ENCODE measurements at places on chromosomes 11 and 22.

GRCh38 chr11:9660886-9661285 lies 3.0 kb upstream of the SWAP70 start:
- no peak for DNase-seq

DNA sequence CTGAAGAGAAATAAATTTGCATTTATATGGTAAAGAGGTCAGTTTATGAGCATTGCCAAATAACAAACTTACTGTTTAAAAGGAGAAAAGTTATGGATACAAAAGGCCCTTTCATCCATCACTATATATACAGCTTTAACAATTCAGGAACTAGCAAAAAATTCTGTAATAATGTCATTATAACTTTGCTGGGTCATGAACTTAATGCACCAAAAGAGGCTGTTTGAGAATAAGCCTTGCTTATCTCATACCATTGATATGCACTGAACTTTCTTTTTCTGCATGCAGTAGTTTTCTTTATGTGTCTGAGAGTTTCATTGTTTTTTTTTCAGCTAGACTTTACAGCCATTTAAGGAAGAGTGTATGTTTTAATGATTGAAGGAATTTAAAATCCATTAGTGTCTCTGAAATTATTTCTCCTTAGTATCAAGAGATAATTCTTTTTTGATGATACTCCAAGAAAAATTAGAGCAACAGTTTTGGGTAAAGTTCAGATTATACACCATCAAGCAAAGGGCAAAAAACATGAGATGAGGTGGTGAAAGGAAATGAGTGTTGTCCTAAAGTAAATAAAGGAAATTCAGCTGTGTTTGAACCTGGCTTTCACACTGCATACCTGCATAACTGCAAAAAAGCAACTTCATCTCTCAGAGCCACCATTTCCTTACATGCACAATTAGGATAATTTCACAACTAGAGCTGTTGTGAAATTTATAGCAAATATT lies 188.2 kb upstream of the ANO3 start:
- DNase-seq, result no peak

DNA sequence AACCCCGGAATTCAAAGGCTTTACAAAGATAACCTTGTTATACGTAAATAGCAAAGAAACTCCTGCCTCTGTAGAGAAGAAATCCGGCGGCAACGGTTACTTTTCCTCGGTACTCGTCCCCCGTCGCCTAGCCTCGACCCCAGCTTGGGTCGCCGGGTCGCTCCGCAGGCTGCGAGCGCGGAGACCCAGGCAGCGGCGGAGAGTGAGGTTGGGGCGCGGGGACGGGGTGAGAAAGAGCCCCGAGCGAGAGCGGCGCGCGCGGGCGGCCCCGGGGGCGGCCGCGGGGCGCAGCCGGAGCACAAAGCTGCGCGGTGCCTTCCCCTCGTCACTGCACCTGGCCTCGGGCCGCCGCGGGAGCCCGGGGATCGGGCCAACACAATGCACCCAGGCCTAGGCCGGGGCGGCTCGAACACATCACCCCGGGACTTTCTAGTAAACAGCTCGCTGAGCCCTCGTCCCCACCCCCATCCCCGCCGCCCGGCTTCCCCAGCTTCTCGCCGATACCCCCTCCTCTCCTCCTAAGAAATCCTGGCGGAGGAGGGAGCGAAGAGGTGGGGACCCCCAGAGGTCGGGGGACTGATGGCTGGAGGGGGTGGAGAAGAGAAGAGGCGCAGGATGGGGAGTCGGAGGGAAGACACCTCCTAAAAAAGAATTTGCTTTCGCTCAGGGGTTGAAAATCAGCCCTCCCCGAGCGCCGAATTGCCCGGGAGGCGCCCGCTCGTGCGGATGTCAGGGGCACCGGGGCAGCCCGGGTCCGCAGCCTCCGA lies 845 bp downstream of the MPPED2 start:
- peak; percentile 27 for DNase-seq

DNA sequence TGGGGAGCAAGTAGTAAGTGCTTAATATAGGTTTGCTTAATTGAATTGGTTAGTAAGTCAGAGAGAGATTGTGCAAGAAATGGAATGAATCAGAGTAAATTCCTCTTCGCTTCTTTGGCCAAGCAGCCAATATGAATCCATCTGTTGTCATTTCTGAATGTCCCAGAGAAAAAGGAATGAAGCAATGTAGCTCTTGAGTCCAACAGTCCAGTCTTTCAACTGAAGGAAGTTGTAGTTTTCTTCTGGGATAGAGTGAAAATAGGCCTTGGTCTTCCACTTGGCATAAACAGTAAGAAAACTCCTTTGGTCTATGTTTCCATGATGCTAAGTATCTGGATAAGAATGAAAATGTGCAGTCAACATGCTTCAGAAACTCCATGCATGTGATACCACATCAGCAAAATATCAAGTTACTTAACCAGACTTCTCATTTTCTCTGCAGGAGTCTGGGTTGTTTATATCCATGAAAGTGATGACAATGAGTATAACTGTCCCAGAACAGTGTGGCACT lies 1.8 kb upstream of the FIBIN start:
- peak; percentile 80 for DNase-seq

GRCh38 chr22:48483764-48484528 lies 1343.7 kb downstream of the BRD1 start:
- no peak for DNase-seq

- no peak for DNase-seq
Measured at GRCh38 chr11:94224078-94224477, 80.3 kb upstream of the IZUMO1R start.

DNA sequence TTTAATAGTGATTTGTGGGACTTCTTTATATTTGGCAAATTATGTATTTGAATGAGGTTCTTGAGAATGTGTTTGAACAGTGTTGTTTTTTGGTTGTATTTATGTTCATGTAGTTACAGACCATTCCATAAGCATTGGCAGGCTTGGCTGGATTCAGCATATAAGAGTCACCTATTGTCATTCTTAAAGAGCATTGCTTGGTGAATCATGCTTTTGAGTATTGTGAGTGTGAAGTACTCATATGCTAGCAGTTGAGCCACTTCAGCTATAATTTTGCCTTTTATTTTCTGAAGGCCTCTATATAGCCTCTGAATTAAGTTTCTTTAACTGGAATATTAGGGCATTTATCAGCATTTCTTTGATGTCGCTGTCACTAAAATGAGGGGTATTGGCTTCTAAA lies 110.0 kb upstream of the GAL start:
- DNase-seq, result no peak

- peak; percentile 11 for DNase-seq
Measured at GRCh38 chr11:132683602-132684001, 848.7 kb downstream of the OPCML start.

GRCh38 chr22:36865346-36865745 lies 4.5 kb downstream of the NCF4 start:
- DNase-seq, result peak; percentile 26

GRCh38 chr22:29251265-29251664 lies 16.5 kb downstream of the RHBDD3 start:
- no peak for DNase-seq

- no peak for DNase-seq
Measured at GRCh38 chr11:125401746-125402145, 94.3 kb downstream of the FEZ1 start.
